ENCODE measurements at places on chromosomes 12 and 14.
A peak's percentile ranks its signal among the peaks of the same experiment; 100 is the strongest.

- no peak for DNase-seq
Measured at GRCh38 chr12:108414021-108414420, 74.9 kb upstream of the CMKLR1 start.

DNA sequence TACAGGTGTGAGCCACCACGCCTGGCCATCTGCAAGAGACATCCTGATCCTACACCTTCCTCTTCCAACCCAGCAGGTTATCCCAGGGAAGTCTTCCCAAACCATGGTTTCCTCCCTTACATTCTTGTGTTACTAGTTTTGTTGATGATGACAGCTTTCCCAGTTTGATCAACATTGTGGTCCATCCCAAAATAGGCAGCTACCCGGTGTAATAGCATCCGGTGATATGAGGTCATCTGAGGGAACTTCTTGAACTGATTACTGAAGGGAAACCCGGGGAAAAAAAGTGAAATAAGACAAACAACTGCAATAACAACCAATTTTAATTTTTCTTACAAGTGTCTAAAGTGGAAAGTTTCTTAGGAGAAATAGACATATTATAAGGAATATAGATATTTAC is 45.3 kb upstream of the STAC3 start:
- DNase-seq: no peak

DNA sequence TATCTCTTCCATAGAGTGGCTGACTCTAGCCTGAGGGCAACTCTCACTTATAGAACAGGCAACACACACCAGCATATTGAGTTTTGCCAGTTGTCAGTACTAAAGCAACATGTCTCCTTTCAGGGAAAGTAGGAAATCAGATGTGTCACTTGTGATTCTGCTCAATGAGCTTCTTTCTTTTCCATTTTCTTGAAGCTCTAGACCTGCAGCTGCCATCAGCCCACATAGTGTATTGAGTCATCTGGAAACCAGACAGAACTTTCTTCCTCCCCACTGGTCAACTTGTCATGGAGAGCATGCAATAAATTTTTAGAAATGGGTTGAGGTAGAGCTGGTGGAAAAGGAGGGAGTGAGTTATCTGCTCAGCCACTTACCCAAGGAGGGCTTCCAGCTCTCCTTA is 209.0 kb upstream of the PLEKHG7 start:
- no peak for DNase-seq

DNA sequence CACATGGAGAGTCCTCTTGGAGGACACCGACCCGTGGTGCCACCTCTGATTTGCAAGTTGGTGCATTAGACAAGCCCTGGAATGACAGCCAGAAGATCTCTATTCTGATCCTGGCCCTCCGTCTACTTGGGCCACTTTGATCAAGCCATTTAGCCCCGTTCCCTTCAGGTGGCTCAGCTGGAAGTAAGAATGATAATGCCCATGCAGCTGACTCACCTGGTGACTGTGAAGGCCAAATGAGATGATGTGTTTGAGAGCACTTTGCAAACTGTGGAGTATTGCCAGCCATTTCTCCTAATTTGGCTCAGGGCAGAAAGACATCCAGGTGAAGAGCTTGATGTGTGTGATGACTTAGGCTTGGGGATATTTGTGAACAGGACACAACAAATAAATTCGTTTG is 165.9 kb downstream of the ETV6 start:
- DNase-seq: peak; percentile 54

DNA sequence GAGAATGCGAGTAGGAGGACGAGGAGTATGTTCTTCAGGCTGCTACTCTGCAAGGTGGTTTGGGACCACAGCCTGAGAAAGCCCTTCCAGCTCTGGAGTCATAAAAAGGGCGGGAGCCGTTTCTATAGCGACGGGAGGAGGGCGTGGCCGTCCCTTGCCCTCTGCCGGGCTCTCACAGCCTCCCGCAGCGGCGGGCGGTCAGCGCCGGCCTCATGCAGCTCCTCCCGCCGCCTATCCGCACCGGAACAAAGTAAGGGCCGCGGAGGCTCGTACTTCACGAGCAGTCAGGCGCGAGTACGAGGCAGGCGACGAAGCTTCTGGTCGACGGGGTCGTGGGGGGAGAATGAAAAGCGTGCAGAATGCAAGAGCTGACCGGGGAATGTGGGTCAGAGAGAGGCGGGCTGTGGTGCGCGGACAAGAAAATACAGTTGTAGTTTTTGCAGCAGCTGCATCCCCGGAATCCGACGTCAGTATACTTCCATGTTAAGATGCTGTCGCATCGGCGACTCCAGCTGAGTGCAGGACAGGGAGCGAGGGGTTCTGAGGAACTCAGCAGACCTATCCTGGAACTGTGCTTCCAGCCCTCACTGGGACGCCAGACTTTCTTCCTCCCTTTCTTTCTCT is at the start of gene DYRK4:
TSS of gene DYRK4 (plus strand) at position 175 of the 624 bp plus-strand sequence. CDS start at position 213, 38 bp downstream.
- DNase-seq: peak; percentile 28

- DNase-seq: no peak
Measured at GRCh38 chr12:120101182-120101581, 15.4 kb downstream of the RAB35 start.

- DNase-seq: peak; percentile 37
Measured at GRCh38 chr12:57151741-57152630, 4.6 kb upstream of the LRP1-AS start.

DNA sequence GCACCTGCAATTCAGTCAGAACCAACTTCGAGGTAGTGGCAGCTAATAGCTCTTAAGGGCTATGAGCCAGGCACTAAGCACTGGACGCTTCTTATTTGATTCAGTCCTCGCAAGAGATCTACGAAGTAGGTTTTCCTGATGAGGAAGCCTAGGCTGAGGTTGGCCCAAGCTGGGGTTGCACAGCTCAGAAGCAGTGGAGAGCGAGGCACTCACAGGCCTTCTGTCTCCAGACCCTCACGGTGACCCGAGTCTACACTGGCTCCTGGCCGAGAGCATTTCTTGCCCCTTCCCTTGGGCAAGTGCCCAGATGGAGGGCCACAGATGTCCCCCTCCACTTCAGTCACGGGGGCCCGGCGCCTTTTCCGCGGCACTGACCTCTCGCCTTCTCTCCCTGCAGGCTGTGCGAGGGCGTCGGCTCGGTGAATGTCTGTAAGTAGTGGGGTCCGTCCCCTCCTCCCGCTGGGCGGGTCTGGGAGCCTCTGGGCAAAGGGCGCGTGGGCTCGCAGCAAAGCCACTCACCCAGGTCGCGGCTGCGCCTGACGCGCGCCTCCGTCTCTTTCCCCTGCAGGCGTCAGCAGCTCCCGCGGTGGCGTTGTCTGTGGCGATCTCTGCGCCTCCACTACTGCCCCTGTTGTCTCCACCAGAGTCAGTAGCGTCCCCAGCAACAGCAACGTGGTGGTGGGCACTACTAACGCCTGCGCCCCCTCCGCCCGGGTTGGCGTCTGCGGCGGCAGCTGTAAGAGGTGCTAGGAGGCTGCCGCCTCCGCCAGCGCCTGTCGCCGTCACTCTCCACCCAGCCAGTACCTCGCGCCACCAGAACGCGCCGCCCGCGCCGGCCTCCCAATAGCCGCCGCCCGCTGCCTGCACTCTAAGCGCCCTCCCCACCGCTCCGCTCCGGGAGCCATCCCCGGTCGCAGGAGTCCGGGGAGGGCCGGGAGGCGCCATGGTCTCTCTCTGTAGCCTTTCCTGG is 13.1 kb downstream of the KRT83 start:
- peak; percentile 54 for DNase-seq

- DNase-seq: no peak
Measured at GRCh38 chr12:129269756-129270495, 416.6 kb downstream of the GLT1D1 start.

- no peak for DNase-seq
Measured at GRCh38 chr12:44848703-44849085, 27.4 kb downstream of the NELL2 start.
